Nephron progenitor cell (in vitro differentiated cells): ENCODE measurements at places on chromosomes 7 and 10.

GRCh38 chr7:43612599-43613589 is 30.0 kb downstream of the STK17A start:
- DNase-seq = no peak

DNA sequence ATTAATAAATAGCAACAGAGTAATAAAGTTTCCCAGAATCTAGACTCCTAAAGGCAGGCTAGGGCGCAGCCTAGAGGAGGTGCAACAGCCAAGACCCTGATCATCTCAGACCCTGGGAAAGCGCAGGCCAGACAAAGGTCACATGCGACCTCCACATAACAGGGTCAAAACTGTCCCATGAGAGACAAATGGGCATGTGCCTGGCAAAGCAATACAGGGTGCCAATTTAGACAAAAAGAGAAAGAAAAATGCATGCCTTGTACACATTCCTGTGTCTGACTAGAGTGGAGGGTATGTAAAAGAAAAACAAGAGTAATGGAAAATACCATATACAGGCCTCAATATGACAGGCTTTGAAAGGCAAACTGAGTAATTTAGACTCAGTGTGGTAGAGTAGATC is 22.2 kb downstream of the MPP7 start:
- no peak for DNase-seq

DNA sequence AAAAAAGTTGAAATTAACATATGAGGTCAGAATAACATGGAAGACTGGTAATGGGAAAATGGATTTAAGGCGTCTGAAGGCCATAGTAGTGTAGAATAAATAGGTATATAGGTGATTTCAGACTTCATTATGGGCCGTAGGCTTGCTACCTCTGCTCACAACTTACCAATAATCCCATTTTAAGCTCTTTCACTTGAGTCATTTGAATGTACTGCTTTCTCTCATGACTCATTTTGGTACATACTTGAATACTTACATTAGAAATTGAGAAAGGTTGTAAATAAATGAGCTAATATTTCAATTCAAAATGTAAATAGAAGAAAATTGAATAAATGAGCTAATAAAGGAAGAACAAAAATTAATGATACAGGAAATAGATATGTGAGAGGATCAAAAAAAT is 42.2 kb upstream of the NEUROD6 start:
- DNase-seq = no peak

DNA sequence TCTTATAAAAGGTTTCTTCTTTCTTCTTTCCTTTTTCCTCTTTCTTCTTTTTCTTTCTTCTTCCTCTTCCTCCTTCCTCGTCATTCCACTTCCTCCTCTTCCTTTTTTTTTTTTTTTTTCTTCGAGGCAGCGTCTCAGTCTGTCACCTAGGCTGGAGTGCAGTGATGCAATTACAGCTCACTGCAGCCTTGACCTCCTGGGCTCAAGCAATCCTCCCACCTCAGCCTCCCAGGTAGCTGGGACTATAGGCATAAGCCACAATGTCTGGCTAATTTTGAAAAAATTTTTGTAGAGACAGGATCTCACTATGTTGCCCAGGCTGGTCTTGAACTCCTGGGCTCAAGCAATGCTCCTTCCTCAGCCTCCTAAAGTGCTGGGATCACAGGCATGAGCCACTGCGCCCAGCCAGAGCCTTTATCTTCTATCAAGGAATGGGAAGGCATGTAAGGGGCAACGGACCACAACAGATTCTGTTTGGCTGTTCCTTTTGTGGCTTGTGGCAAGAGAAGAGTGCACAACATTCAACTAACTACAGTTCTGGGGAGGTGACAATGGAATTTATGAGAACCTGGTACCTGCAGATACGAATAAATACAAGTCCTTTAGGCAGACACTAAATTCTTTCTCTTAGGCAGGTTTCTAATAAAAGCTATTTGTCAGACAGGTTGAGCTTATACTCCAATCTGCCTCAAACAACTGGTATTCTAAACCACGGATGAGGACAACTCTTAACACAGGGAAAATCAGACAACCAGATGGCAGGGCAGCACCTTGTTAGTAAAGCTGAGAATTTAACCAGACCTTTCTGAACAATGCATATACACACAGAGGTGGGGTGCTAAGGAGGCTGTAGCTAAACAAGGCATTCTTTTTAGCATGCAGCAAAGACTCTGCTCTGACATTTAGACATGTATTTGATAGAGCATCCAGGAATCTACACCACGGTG is 100.3 kb downstream of the DOCK4 start:
- DNase-seq = no peak
